Myocyte (in vitro differentiated cells): ENCODE measurements at places on chromosomes 7 and 10. TPM values are rescaled to one million over a fixed set of nuclear protein-coding genes. Genes with fewer than 3 reads are reported as not detected.

Gene PLA2G12B
- not detected in 2 replicates for total RNA-seq

Gene CTTNBP2
- 3.1 and 6.1 TPM in 2 replicates for total RNA-seq

Gene LRRC61
- total RNA-seq = not detected in 2 replicates

Gene OR2A25
- total RNA-seq = not detected in 2 replicates

Gene PON3
- total RNA-seq = not detected in 2 replicates

Gene SCART1
- total RNA-seq = 0.83 and 1.4 TPM in 2 replicates

Gene CCDC172
- total RNA-seq = not detected in 2 replicates

Gene MYPN
- 119 and 131 TPM in 2 replicates for total RNA-seq

Gene WEE2
- not detected in 2 replicates for total RNA-seq

Gene ZRANB1
- total RNA-seq = 28.3 and 31.7 TPM in 2 replicates

Gene HOXA5
- 5.7 and 8.8 TPM in 2 replicates for total RNA-seq

Gene NAPEPLD
- 8.6 and 10.0 TPM in 2 replicates for total RNA-seq

Gene TRPV5
- total RNA-seq = not detected in 2 replicates

Gene EGFR
- total RNA-seq = 22.5 and 32.4 TPM in 2 replicates

Gene RASSF4
- 608 and 1,159 TPM in 2 replicates for total RNA-seq

Gene ADIRF
- total RNA-seq = 0.57 and 1.3 TPM in 2 replicates

Gene SLC26A4
- total RNA-seq = 3.1 and 7.3 TPM in 2 replicates

Gene RBP3
- not detected in 2 replicates for total RNA-seq

Gene HOXA4
- total RNA-seq = 5.0 and 6.7 TPM in 2 replicates

Gene TMEM176B
- total RNA-seq = not detected in 2 replicates

Gene IL6
- 0.56 TPM in 1 of 2 replicates, not detected in the other for total RNA-seq

Gene HOXA1
- 4.5 and 5.5 TPM in 2 replicates for total RNA-seq

Gene GNAT3
- not detected in 2 replicates for total RNA-seq

Gene C10orf90
- total RNA-seq = 0.21 and 0.72 TPM in 2 replicates

Gene MMD2
- not detected in 2 replicates for total RNA-seq

Gene KEL
- not detected in 2 replicates for total RNA-seq

Gene CRPPA
- total RNA-seq = 6.1 and 13.1 TPM in 2 replicates

Gene STEAP4
- total RNA-seq = 0.05 and 0.11 TPM in 2 replicates

Gene PCDH15
- total RNA-seq = not detected in 2 replicates

Gene HTR7
- 4.2 and 18.2 TPM in 2 replicates for total RNA-seq

Gene PKD2L1
- total RNA-seq = 0.13 TPM in 1 of 2 replicates, not detected in the other

Gene PSMG3
- 47.1 and 54.1 TPM in 2 replicates for total RNA-seq

Gene SSC4D
- total RNA-seq = 0.88 TPM in 1 of 2 replicates, not detected in the other

Gene WIPF3
- total RNA-seq = 1.5 and 2.5 TPM in 2 replicates

Gene KCNH2
- total RNA-seq = 6.9 and 8.7 TPM in 2 replicates

Gene CFAP58
- 0.56 and 0.62 TPM in 2 replicates for total RNA-seq

Gene SPDYE5
- not detected in 2 replicates for total RNA-seq

Gene MUC12
- total RNA-seq = not detected in 2 replicates

Gene TBC1D12
- total RNA-seq = 16.2 and 17.2 TPM in 2 replicates

Gene PRRT4
- 4.2 and 7.3 TPM in 2 replicates for total RNA-seq

Gene TMEM26
- 2.3 and 2.6 TPM in 2 replicates for total RNA-seq

Gene ADCY1
- 0.40 and 0.62 TPM in 2 replicates for total RNA-seq

Gene PRLHR
- not detected in 2 replicates for total RNA-seq

Gene PDLIM1
- 2.1 and 3.9 TPM in 2 replicates for total RNA-seq

Gene SNCG
- not detected in 2 replicates for total RNA-seq

Gene TMEM225B
- total RNA-seq = 1.2 and 1.4 TPM in 2 replicates

Gene THAP5
- total RNA-seq = 49.5 and 59.0 TPM in 2 replicates

Gene OR6V1
- total RNA-seq = not detected in 2 replicates

Gene KIF20B
- total RNA-seq = 4.1 and 4.3 TPM in 2 replicates

Gene OPALIN
- not detected in 2 replicates for total RNA-seq

Gene STOX1
- 0.99 and 1.4 TPM in 2 replicates for total RNA-seq
